ENCODE measurements at places on chromosomes 6 and 20.
A peak's percentile ranks its signal among the peaks of the same experiment; 100 is the strongest.

- DNase-seq, result no peak
Observed at GRCh38 chr6:91181416-91181815, 594.5 kb upstream of the MAP3K7 start.

- no peak for DNase-seq
Observed at GRCh38 chr20:56733967-56734366, 104.9 kb downstream of the TFAP2C start.

- peak; percentile 83 for DNase-seq
Observed at GRCh38 chr20:38222231-38222922, 38.2 kb downstream of the KIAA1755 start.

DNA sequence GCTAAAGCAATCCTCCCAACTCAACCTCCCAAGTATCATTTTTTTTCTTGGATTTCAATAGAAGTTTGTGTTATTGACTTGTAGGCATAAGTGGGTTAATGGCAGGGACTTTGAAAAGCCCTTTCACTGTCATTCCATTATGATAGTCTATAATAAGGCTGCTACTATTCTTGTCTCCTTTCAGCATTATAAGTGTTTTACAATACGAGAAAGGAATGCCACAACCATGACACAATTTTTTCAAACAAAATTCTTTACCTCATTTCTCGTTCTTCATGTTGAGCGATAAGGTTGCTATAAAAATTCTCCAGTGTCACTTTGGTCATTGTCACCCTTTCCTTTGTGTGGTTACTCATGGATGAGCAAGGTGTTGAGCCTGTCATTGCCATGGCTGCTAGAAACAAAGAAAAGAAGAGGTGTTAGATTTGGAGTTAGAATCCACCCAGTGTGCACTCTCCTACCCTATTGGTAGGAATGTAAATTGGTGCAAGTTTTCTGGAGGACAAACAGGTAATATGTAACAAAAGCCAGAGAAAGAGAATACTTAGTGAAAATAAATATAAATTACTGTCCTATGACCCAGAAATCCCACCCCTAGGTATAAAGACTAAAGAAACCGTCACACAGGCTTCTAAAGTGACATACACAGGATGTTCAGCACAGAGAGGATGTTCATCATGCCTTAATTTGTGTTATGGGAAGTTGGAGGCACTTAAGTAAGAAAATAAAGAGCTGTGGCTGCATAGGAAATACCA lies 7.3 kb downstream of the STK38 start:
- DNase-seq, result no peak

DNA sequence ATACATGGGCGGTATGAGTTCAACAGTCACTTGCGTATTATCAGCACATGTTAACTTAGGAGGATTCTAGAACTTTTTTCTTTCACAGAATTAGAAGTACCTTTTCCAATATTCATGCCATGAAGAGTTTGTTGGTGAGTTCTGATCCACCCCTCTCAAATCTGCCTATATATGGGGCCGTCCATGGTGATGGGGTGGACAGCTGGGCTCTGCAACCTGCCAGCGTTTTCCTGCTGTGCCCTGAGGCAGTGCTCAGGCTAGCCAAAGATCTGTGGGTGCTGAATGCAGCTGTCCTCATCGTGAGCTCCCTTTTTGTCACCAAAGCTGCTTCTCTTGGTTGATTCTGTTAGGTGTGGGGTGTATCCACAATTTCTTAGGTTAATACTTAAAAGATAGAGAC lies 88.7 kb downstream of the THBS2 start:
- DNase-seq, result no peak

- peak; percentile 57 for DNase-seq
Observed at GRCh38 chr6:145531822-145532221, 203.5 kb downstream of the EPM2A start.

DNA sequence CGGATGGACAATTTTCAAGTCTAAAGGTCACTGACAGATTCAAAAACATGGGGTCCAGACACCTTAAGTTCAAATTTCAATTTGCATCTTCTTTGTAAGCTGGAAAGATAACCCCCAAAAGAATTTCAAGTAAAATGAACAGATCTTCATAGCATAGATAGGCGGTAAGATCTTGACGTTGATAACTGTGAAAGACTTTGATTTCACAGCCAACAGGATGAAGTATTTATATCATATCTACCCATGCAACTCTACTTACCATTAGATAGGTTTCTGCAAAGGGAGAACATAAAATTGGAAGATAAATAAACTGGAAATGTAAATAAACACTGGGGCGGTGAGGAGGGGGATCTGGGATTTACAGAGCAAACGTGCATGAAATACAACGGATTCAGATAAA lies 137.8 kb downstream of the IPCEF1 start:
- DNase-seq, result no peak

DNA sequence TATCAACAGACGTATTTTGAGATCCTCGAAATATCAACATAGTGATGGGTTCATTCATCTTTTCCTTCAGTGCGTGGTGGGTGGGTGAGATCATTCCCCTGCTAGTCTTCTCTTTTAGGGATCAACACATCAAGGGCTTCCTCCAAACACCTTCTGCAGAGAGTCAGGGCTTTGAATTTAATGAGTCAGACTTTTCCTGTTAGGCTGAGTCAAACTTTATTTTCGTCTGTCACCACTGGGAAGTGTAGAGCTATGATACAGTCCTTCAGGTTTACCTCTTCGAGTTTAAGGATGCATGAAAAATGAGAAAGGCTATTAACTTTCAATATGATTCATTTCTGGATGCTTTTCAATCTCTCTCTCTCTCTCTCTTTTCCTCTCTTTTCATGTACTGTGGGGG lies 189.1 kb downstream of the BMP2 start:
- DNase-seq, result no peak
